Esophagus squamous epithelium (tissue), 5 donors: ENCODE measurements at places on chromosomes 11 and 22.

DNA sequence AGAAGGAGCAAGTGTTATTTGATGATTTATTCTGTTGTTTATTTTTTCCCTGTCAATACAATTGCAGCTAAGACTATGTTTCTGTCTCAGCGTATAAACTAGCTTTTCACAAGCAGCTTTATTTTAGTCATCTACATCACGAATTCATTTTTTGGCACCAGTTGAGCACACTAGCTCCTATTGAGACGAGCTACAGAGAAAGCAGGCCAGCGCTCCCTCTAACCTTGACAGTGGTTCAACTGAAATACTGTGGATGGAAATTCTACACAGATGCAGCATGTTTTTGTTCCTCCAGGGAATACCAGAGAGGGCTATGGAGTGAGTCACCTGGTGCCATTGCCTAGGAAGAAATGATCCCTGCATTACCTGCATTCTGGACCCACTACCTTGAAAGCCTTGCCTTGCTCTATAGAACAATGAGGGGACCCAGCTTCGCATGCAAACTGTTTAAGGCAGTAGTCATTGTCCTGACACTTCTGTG, 108.2 kb upstream of the ARHGAP42 start:
- DNase-seq: no peak

DNA sequence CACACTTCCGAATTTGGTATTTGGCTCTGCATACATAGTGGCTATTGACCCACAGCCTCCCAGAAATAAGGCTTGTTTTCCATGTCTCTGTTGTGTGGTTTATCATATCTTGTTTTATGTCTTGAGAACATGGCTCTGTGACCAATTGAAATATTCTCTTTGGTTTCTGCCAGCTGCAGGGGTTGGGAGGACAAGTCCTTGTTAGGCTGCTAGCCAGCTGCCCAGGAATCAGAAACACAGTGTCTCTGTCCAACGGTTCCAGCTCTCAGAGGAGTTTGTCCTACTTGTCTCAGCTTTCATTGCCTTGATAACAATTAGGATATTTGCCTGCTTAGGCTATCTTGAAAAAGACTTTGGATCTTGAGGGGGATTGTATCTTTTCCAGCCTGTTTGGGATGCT, 6.0 kb upstream of the SLC7A4 start:
- DNase-seq: no peak

- no peak for DNase-seq
These were observed 48.2 kb downstream of the HORMAD2 start for GRCh38 chr22:30128511-30128910.

DNA sequence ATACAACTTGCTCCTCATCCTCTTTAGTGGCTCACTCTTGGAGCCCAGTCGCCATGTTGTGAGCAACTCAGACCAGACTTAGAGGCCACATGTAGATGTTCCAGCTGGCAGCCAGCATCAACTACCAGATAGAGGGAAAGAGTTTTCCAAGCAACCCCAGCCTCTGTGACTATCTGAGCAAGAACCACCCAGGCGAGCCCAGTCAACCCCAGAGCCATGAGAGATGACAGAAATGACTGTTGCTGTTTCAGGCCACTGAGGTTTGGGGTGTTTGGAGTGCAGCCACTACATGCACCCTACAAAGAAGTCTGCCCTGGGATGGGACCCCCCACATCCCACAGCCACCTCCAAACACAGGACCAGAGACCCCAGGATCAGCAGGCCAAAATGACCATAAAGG, 24.8 kb upstream of the CLDN5 start:
- no peak for DNase-seq

DNA sequence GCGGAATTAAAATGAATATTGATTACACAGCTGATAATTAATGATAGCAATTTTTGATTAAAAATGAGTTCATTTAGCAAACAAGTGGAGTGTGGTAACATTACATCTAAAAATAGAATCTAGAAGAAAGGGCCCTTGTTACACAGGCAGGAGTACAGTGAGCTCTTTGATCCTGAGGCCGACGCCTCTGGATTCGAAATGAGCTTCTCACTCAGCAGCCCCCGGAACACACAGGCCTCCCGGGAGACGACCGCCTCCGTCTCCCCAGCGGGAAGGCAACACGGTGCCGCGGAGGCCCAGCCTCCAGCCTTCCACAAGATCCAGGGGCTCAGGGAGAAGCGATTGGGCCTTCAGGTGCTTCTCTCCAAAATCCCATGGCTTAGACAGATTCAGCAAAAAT, 379.1 kb downstream of the BRD1 start:
- DNase-seq: no peak

DNA sequence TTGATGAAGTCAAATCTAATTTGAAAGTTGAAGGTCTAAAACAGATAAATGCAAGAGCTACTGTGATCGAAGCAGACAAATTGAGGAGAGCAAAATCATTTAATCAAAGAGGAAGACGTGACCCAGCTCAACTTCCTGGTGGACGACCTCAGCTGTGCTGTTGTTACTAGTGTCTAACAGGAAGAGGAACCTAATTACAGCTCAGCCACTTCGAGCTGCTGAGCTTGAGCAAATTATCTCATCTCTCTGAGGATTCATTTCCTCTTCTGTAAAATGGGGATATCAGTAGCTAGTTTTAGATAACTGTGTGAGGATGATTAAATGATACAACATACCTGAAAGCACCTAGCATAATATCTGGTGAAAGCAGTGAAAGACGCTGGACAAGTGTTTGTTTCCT, 48.6 kb upstream of the OLFML1 start:
- no peak for DNase-seq

DNA sequence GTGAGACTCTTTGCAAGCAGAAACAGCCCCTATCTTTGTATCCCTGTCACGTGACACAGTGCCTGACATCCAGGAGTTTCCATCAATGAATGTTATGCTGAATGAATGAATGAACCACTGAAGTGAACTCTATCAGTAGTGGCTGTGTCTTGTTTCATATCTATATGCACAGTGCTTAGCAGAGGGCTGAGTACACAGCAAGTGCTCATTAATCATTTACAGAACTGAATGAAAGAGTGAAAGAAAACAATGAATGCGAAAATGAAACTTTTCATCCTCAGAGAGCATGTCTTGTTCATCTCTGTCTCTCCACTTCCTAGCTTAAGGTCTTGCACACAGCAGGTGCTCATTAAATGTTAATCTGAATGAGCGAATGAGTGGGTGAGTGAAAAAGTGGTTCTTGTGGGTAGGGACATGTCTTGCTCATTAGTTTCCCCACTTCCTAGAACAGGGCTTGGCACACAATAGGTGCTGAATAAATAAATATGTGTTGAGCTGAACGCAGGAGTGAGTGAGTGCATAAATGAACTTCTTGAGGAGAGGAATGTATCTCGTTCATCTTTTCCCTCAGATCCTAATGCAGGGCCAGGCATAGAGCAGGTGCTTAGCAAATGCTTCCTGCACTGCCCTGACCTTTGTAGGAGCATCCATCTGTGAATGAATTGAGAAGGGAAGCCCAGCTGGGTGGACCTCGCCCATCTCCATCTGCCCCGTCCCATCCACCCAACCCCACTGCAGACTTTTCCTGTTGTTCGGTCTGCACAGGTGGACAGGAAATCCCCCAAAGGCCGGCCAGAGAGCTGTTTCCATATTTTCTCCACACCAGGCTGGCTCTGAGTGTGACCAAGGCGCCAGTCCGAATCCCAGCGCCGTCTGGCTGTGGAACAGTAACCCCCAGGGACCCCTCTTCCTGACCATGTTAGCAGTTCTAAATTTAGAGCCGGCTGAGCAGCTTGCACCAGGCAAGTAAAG, 113.4 kb upstream of the CRYBB3 start:
- no peak for DNase-seq

DNA sequence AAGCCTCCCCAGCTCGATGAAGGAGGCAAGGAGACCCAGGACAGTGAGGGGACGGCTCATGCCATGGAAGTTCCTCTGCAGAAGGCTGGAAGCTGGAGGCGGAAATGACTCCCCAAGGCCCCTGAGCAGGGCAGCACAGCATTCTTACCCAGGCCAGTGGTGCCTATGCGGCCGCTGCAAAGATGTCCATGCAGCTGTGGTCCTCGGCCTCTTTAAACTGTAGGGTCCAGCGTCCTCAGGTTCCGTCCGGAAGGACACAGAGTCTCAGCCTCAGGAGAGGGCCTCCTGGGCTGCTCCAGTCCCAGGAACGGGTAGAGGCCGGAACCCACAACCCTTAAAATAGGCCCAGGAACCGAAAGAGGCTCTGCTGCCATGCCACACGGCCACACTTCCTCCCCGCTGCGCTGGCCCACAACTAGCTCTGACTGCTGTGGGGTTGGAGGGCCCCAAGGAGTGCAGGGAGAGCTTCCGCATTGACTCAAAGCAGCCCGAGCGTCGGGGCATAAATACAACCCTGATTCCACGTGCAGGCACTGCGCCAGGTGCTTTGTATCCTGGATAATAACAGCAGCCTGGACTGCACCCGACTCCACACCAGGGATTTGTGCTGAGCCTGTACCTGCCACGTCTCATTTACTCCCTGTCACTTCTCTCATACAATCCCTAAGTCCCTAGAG, 5.5 kb downstream of the KIAA0930 start:
- no peak for DNase-seq

- no peak for DNase-seq
These were observed 10.0 kb upstream of the TMEM191C start for GRCh38 chr22:21457023-21457787.

DNA sequence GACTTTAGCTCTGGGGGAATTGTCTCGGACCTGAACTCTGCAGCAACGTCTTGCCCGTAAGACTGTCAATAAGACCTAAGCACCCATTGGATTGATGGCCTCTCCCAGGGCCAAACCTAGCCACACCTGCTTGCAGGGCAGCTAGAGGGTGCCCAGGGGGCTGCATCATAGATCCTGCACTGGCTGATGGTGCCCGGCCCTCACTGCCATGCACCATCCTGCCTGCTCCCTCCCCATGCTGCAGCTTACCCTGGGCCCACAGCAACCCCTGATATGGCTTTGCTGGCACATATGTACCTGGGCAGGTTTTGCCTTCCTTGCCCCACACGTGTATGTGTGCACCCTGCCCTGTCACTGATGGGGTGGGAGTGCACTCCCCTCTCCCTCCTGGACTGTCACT, 8.9 kb upstream of the BBOX1 start:
- DNase-seq: no peak

DNA sequence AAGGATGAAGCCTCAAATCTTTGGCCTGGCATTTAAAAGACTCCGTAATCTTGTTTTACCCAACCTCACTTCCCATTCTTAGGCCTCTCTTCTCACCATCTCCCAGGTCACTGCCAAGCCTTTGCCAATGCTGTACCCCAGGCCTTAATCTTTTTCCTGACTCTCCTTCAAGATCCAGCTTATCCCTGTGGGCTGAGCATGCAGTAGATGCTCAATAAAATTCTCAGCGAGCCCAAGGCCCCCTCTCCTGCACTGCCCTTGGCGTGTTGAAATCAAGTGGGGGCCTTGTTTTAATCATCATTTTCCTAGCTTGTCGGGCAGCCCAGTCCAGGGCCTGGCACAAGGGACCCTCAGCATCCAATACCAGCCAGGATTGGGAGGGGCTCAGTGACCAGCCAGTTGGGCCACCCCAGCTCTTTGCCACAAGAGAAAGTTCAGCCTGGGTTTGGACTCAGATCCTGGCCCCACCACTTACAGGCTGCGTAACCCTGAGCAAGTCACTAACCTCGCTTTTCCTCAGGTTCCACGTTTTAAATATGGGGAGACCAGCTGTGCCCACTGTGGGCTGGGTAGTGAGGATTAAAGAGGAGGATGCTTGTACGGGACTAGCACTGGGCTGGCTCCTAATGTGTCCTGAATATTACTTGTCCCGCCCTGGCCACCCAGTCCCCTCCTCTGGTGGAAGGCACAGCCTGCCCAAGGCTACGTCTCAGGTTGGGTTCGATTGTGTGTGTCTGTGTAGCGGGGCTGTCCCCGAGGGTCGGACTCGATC, 943 bp upstream of the YWHAH start:
- no peak for DNase-seq

DNA sequence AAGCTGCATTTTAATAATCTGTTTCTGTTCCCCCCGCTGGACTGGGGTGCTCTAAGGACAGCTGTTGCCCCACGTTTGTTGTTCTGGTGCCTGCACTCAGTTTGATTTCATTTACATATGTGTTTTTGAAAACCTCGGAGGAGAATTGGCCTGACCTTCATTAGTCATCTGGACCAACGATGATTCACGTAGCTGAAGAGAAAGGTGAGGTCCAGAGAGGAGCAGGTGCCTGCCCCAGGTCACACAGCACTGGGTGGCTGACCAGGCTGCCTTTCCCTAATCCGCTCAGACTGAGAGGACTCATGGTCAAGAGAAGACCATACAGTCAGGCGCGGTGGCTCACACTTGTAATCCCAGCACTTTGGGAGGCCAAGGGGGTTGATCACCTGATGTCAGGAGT, 3.8 kb downstream of the CSDC2 start:
- no peak for DNase-seq

DNA sequence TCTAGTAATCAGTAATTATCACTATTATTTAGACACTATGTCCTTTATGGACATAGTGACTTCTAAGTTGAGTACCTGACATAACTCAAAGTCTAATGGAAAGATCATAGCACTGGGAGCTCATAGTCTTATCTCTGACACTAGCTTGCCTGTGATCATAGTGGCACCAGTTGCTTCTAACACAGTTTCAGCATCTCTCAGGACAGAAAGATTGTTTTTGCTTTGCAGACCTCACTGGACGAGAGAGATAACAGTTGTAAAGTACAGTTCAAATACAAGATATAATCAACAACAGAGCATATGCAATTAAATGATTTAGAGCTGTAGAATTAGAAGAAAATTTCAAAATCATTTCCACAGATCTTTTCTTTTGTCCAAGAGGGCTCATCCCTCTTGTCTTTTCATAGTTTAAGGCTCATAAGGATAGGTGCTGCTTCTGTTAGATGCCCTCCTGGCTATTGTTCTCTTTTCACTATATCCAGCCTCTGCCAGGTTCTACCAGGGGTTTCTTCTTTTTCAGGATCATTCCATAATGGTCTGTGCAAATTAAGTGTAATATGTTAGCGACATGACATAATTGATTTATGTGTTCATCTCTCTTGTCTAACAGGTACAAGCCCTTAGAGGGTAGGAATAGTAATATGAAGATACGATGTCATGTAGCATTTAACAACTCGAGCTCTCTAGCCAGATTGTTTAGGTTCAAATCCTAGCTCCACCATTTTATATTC, 1175.4 kb upstream of the TENM4 start:
- DNase-seq: no peak

DNA sequence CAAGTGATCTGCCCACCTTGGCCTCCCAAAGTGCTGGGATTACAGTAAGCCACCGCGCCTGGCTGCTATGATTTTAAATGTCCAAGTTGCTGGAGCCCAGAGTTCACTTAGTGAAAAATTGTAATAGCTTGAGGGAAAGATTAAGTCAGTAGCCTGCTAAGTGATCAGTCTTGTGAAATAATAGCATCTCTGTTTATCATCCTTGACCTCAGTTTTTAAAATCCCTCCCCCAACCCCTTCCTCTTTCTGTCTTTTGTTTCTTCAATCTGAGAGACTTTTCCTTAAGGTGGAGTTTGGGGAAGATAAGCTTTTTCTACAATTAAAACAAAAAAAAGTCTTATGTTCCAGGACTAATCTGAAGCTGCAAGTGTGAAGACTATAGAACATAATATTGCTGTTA, 6.4 kb downstream of the HIPK3 start:
- DNase-seq: no peak

DNA sequence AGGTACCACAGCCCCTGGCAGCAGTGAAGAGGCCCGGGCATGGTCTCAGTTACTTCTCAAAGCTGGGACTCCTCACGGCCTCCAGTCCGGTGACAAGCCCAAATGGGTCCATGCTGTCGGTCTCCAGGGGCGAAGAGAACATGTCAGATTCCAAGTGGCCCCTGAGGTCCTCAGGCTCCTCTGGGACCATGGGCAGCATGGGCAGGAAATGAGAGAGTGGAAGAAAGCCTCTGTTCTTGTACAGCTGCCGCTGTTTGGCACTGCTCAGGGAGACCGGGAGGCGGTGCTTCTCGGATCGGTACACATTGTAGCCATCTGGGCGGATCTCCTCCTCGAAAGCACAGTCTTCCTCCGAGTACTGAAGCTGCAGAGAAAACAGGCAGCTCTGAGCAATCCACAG, 4.6 kb downstream of the FGF19 start:
- DNase-seq: no peak
